T-helper 17 cell (primary cell): ENCODE measurements at places on chromosomes 12 and 14.

DNA sequence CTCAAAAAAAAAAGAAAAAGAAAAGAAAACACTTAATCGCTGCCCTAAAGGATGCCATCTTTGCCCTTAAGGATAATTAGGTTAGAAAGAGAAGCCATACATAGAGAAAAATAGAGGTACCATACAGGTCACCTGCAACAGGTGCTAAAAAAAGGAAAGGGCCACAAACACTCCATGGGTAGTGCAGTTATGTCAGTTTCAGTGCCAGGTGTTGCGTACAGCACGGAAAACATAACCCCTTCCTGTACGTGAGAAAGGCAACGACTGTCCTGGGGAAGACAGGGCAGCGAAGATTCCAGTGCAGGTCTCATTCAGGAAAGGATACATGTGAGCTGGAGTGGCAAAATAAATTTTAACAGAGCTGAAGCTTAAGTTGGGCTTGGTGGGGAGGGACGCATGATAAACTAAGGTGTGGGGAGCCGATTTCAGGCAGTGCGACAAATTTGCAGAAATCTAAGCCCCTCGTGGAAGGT is 553 bp upstream of the DAZAP2 start:
- DNase-seq = no peak

GRCh38 chr12:121086781-121087295 is 45.8 kb upstream of the P2RX7 start:
- DNase-seq = no peak

- no peak for DNase-seq
These were observed 80.7 kb downstream of the EPS8 start for GRCh38 chr12:15708396-15709076.

DNA sequence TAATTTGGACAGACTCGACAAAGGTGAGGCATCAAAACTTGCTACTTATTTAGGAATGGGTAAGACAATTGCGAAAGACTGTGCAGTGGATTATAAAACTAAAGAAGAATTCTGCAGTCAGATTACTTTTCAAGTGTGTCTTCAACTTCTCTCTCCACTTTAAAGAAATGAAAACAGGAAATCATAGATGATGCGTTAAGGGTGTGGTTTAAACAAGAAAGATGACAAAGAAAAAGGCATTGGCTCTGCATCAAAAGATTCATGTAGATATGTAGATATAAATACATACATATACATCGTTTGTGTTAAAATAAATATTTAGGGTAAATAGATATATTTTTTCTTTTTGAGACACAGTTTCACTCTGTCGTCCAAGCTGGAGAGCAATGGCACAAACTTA is 74.6 kb upstream of the PARP11 start:
- DNase-seq = no peak

DNA sequence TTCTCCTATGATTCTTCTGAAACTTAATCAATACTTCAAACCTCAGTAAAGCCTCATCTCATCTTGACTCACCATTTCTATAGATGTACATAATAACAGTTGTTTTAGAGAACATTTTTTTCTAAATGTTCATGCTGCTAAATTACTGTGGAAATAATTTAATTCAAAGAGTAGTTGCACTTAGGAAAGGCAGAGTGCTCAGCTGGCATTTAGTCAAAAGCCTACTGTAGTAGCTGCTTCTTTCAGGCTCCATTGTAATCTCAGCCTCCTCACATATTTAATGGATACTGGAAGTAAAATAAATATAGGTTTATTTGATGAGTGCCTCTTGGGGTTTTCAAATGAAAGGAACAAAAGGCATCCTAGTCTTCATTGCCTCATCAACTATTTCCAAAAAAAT is 325.0 kb downstream of the CCER1 start:
- DNase-seq = no peak
